Muscle of back (tissue), 13 donors: ENCODE measurements at places on chromosomes 4 and X. TPM values are rescaled to one million over a fixed set of nuclear protein-coding genes. Genes with fewer than 3 reads are reported as not detected.

HPGD gene
- 8.9 TPM for polyA plus RNA-seq

RNF150 gene
- polyA plus RNA-seq = 43.4 TPM

APOO gene
- 18.1 TPM for polyA plus RNA-seq

SLC25A53 gene
- 8.3 TPM for polyA plus RNA-seq

SHOX gene
- 0.18 TPM for polyA plus RNA-seq

CT47B1 gene
- polyA plus RNA-seq = not detected

SRPX2 gene
- polyA plus RNA-seq = 36.0 TPM

ABCD1 gene
- polyA plus RNA-seq = 7.0 TPM

PRPS1 gene
- polyA plus RNA-seq = 29.1 TPM

MAGIX gene
- polyA plus RNA-seq = 0.97 TPM

CT45A2 gene
- not detected for polyA plus RNA-seq

RASGEF1B gene
- 4.6 TPM for polyA plus RNA-seq

SPANXD gene
- polyA plus RNA-seq = not detected

MAGEE2 gene
- polyA plus RNA-seq = 0.31 TPM

TMSB15B gene
- polyA plus RNA-seq = 8.8 TPM

MCTS1 gene
- 43.1 TPM for polyA plus RNA-seq

SPACA5B gene
- polyA plus RNA-seq = not detected

JCHAIN gene
- polyA plus RNA-seq = 1.1 TPM

IL1RAPL1 gene
- polyA plus RNA-seq = 0.66 TPM

CCNA2 gene
- polyA plus RNA-seq = 32.5 TPM

CHRDL1 gene
- 9.9 TPM for polyA plus RNA-seq

ADRA2C gene
- 1.8 TPM for polyA plus RNA-seq

APBB2 gene
- polyA plus RNA-seq = 38.3 TPM

ZMAT1 gene
- polyA plus RNA-seq = 4.2 TPM

RBMX gene
- polyA plus RNA-seq = 204 TPM

TBC1D9 gene
- polyA plus RNA-seq = 20.8 TPM

SLC9A7 gene
- 5.3 TPM for polyA plus RNA-seq

RAB40A gene
- polyA plus RNA-seq = 1.1 TPM

IGFBP7 gene
- polyA plus RNA-seq = 173 TPM

FRMD7 gene
- 0.27 TPM for polyA plus RNA-seq

VGLL1 gene
- polyA plus RNA-seq = 1.6 TPM

TSC22D3 gene
- 36.0 TPM for polyA plus RNA-seq

GPC4 gene
- 95.8 TPM for polyA plus RNA-seq

DCAF12L2 gene
- polyA plus RNA-seq = 11.7 TPM

PAGE4 gene
- polyA plus RNA-seq = not detected

GPM6B gene
- 18.9 TPM for polyA plus RNA-seq

SCML2 gene
- 7.1 TPM for polyA plus RNA-seq

SPP1 gene
- 195 TPM for polyA plus RNA-seq

NHS gene
- 1.8 TPM for polyA plus RNA-seq

BEX4 gene
- 38.4 TPM for polyA plus RNA-seq

ARX gene
- 4.9 TPM for polyA plus RNA-seq

PWWP3B gene
- polyA plus RNA-seq = 15.3 TPM

HSD17B13 gene
- polyA plus RNA-seq = 0.51 TPM

PCYT1B gene
- polyA plus RNA-seq = 2.2 TPM

SPON2 gene
- polyA plus RNA-seq = 46.7 TPM

EXOC1L gene
- not detected for polyA plus RNA-seq

TMEM185A gene
- 36.7 TPM for polyA plus RNA-seq

GLRA2 gene
- polyA plus RNA-seq = not detected

GPC3 gene
- 362 TPM for polyA plus RNA-seq

PCDH18 gene
- polyA plus RNA-seq = 64.2 TPM

MSMO1 gene
- 26.1 TPM for polyA plus RNA-seq
